Activated T-helper 1 cell treated with Interleukin-2 at 50 U/mL for 16 hours (primary cell): ENCODE measurements at places on chromosomes 1 and 21.

GRCh38 chr1:204565617-204566582, 49.7 kb downstream of the MDM4 start:
- DNase-seq = peak; percentile 20

DNA sequence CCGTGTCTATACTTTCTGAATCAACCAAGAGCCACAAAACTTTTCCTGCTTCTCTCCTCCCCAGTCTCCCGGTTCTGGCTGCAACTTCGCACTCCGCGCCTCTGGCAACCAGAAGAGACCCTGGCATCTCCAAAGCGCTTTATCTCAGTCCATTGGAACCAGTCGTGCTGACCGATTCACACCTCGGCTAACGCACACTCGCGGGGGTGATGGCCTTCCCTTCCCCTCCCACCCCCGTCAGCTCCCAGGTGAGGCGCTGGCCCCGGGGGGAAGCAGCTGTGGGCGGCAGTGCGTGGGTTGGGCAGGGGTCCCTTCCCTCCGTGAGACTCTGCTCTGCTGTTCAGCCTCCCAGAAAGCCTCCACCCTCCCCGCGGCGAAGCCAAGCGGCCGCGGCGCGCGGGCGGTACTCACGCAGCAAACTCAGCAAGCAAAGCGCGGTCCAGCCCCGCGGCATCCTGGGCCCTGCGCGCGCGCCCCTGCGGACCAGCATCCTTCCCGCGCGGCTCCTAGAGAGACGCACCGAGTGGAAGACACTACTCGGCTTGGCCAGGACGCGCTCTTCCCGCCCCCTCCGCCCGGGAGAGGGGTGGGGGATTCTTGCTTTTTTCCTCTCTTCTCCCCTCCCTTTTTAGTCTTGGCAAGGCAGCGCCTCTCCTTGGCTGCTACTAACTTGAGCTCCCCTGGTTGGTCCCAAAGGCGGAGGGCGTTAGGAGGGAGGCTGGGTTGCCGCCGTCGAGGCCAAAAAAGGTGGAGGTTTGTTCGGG, at the start of gene CD34:
TSS of gene CD34 (minus strand) at position 535 of the 764 bp plus-strand sequence. CDS start at position 490, 45 bp downstream.
- no peak for DNase-seq

GRCh38 chr1:242448910-242449645, 75.4 kb downstream of the PLD5 start:
- DNase-seq = no peak

DNA sequence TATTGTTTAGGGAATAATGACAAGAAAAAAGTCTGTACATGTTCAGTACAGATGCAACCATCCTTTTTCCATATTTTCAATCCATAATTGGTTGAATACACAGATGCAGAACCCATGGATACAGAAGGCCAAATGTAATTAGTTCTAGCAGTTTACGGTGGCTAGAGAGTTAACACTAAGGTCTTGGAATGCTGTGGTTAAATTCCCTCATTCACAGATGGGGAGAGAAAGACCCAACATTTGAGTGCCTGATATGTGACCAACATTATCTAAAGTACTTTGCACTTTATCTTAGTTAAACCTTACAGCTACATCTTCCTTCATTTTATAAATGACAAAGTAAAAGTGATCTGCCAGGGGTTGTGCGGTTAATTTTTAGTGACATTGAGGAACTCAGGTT, 5.3 kb downstream of the SCMH1 start:
- DNase-seq = no peak

DNA sequence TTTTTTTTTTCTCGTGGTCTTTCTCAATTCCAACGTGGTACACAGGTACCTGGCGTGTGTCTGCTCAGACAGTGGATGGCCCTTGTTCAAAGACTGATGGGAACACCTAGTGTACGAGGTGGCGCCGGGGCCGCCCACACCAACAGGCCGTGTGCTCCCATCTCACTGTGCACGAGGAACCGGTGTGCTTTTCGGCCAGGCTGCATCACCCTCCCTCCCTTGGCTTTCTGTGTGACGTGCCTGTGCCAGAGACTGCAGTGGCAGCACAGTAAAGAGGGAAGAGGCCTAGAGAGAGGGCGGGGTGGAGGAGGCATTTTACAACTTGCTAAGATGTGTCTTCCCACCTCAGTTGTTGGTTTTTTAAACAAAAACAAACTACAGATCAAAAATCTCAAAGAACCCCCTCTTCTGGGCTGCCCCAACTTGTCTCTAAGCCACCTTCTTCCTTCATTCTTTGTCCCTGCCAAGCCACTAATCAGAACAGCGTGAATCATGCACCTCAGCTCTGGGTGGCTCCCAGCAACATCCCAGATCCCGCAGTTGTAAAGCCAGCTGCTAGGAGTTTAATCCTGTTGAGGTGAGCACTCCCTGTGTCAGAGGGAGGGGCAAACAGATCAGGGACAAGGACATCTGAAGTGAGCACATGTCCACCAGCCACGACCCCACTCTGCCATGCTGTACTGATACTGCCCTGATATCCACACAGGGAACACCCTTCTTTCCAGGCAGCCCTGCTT, 20.7 kb downstream of the IRF2BP2 start:
- DNase-seq = no peak

DNA sequence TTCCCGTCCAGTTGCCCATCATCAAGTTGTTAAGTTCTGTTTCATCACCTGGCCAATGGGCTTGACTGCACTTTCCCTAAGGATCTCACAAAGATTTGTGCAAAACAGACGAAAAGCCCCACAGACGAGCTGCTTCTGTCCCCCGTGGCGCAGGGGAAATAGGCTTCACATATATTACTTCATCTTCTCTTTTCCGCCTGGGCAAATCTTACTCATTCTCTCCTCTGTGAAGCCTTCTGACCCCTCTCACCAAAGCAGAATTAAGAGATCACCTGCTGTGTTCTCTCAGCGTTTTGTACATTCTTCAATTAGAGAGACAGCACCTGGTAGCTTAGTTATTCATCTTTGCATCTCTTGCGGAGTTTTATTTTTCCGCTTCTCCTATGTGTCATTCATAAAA, 129.8 kb downstream of the IGSF21 start:
- no peak for DNase-seq

DNA sequence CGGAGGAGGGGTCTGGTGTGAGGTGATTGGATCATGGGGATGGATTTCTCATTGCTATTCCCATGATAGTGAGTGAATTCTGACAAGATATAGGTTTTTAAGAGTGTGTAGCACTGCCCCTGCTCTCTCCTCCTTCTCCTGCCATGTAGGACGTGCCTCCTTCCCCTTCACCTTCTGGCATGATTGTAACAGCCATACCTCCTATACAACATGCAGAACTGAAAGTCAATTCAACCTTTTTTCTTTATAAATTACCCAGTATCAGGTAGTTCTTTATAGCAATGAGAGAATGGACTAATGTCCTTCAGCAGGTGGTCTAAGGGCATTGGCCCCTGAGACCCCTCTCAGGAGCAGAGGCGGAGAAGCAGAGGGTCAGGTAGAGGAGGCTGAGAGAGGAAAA, 168.7 kb upstream of the ETV3 start:
- no peak for DNase-seq

DNA sequence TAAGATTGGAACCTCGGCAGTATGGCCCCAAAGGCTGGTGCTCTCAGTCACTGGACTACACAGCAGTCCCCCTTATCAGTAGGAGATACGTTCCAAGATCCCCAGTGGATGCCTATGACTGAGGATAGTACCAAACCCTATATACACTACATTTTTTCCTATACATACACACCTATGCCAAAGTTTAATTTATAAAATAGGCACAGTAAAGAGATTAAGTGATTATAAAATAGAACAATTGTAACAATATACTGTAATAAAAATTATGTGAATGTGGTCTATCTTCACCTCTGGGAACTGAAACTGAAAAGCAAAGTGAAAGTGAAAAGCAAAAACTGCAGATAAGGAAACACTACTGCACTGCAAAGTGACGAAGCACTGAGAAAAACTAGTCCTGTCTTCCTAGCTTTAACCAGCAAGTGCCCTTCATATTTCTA, 96.8 kb downstream of the INTS7 start:
- no peak for DNase-seq

GRCh38 chr1:243475966-243476365, 220.1 kb downstream of the SDCCAG8 start:
- DNase-seq = no peak

DNA sequence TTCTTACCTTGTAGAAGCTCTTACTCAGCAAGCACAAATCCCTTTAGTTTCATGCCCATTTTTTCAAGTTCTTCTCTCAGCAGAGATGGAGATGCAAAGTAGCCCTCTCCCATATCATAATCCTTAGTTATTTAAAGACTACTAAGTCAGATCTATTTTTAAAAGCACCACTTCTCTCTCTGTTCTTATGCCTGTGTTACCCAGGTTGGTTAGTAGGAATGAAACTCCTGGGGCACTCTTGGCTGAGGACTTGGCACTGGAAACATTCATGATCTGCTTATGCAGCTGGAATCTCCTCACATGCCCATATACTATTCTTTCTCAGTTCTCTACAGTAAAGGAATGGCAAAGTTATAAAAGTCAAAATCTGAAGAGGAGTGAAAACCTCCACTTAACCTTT, 51.9 kb upstream of the PPP2R5A start:
- DNase-seq = no peak

DNA sequence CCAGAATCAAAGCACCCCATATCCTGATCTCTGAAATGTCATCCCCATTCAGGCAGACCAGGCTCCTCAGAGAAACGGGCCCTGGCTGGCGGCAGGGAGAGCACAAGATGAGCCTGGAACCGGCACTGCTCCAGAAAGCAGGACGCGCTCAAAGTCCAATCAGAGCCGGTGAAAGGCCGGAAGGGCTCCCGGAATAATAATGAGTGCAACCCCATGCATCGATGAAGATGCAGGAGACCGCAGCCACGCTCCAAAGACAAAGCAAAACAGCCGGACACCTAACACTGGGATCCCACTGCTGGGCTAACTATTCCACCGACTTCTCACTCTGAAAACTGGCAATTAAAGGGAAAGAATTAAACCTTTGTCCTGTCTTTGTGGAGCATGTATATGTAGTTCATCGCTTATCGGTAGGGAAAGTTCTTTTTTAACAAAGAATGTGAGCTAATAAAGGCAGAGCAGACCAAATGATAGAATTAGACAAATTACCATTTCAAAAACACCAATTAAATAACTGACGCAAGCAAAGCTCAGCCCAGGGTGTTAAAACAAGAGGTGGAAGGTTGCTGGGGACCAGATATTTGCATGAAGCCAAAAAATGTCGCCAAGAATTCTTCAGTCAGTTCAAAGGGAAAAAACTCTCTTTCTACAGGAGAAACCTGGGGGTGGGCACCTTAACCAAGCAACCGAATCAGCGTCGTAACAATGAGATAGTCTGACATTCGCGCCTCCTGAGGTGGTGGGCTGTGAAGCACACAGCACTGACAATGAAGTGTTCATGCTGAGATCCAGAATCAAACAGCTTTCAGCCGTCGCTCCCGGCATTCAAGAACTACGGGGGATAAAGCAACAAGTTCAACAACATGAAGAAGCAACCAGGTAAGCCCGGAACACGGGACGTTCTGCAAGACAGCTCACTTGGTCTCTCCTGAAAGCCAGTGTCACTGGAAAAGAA, 95.2 kb downstream of the NPHP4 start:
- no peak for DNase-seq

- no peak for DNase-seq
These were observed 10.0 kb downstream of the COL24A1 start for GRCh38 chr1:86146566-86146965.

DNA sequence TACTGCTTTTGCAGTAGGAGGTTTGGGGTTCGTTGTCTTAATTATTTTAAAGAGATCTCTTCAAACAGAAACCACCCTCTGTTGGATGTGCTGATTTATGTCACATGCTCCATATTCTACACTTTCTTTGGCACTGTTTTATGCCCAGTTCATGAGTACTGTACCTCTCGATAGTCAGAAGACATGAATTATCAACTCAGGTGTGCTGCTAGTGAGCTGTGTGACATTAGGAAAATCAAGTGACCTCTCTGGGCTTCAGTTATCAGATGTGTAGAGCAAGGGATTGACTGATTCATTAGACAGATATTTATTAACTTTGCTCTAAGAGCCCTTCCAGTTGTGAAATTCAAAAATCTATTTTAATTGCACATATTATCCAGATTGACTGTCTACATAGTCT, 2.1 kb upstream of the AHCTF1 start:
- DNase-seq = no peak

- no peak for DNase-seq
These were observed 2.7 kb upstream of the PRDM16 start for GRCh38 chr1:3066250-3066711.

- no peak for DNase-seq
These were observed 68.3 kb downstream of the DHRS3 start for GRCh38 chr1:12549460-12550349.

DNA sequence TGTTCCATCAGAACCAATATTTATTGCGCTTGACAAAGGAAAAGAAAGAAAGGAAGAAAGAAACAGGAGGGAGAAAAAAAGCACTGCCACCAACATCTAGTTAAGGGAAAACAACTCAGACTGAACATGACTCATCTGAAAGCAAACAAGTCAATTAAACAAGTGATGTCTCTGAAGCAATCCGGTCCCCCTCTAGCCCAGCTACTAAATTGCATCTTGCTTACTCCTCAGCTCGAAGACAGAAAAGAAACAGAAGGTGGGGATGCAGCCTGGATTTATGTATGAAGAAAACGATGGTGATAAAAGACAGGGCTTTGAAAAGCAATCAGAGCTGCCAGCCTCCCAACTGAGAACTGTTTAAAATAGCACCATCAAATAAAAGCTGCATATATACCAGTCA, 188.2 kb downstream of the OMA1 start:
- DNase-seq = no peak

GRCh38 chr1:207579436-207579799, 65.5 kb upstream of the CR1L start:
- DNase-seq = no peak

DNA sequence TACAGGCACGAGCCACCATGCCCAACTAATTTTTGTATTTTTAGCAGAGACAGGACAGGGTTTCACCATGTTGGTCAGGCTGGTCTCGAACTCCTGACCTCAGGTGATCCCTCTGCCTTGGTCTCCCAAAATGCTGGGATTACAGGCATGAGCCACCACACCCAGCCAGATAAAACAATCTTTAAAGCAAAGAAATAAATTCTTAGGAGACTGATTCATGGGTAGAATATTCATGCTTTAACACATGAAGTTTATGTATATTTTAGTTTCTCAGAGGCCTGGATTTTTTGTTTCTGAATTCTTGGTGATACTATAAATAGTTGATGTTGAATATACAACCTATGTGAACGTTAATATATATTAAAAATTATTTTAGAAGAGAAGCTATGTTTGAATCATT, 127.4 kb upstream of the KIAA1614 start:
- no peak for DNase-seq

- no peak for DNase-seq
These were observed 188.9 kb downstream of the RHOU start for GRCh38 chr1:228923973-228924686.

DNA sequence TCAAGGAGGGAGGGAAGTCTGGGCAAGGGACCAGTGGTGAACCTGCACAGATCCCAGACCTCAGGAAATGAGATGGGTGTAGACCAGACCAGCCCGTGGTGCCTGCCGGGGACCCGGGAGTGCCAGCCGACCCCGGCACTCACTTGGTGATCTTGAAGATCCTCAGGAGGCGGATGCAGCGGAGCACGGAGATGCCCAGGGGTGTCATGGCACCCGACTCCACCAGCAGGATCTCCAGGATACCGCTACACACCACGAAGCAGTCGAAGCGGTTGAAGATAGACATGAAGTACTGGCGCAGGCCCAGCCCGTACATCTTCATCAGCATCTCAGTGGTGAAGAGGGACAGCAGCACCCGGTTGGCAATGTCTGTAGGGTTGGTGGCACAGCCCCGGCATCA, 34.5 kb downstream of the CACNA1S start:
- no peak for DNase-seq

- no peak for DNase-seq
These were observed 29.0 kb downstream of the PTAFR start for GRCh38 chr1:28147264-28148094.
